ENCODE measurements at places on chromosomes 5 and 9.

DNA sequence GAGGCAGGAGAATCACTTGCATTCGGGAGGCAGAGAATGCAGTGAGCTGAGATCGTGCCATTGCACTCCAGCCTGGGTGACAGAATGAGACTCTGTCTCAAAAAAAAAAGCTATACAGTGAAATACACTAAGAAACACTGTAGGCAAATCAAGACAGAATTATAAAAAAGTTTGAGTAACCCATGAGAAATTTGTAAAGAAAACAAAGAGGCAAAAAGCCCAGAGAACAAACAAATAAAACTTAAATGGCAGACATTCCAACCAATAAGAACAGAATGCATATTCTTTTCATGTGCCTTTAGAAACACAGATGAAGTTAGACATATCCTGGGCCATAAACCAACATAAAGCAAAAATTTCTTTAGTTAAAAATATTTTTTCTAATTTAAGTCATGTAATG is 30.6 kb downstream of the ZNF169 start:
- no peak for DNase-seq

DNA sequence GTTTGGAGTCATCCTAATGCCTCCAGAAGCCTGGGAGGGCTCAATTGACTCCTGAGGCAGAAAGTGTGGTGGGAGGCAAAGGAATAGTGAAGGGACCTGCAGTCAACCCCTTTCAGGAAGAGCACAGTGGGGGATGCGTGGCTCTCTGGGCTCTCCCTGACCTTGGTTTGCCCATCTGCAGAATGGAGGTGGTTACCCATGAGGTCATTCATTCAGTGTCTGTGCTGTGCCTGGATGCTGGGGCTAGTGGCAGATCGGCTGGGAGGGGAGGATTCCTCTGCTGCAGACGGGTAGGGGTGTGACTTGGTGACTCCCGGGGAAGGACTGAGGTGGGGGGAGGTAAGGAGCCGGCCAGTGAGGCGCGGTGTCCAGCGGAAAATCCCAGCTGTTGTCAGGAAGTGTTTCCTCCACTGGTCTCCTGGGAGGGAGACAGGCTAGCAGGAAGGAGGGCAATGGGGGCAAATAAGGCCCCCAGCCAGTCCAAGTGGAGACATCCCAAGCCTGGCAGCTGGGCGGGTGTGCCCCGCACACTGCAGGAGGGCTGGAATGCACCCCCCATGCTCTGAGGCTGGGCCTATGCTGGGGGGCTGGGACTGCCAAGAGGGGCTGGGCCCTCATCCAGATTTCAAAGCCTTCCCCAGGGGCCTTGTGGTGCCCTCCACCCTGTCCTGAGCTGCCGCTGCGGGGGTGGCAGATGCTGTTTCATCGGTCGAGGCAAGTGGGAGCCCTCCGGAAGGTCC is 10.9 kb downstream of the CXXC5 start:
- DNase-seq: no peak

- no peak for DNase-seq
Measured at GRCh38 chr5:173729079-173729765, 112.8 kb upstream of the BOD1 start.

DNA sequence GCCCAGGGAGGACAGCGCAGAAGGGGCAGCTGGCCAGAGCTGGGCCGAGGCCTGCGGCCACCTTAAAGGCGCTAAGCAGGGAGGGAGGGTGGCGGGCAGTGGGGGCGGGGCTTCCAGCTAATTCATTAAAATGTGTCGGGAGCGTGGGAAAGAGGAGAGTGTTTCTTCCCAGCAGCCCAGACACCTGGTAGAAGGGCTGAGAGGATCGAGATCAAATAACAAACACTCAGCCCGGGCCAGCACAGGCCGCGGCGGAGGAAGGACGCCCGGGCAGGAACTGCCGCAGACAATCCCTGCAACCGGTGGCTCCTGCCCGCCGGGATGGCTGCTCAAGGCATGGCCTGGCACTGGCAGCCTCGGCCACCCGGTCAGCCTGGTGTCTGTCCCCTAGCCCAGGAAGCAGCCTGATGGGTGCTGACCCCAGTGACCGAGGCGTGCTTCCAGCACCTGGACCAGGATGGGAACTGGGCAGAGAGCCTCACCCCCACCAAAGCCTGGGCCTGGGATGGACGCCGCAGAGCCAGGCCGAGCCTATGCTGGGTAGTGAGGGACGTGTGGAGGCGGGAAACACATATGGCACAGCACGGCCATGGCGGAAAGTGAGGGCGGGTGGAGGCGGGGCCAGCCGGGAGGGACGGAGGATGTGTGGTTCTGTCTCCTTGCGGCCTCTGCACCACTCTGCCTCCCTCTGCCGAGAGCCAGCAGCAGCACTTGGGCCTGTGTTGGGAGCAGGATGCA is 3.2 kb upstream of the NRARP start:
- peak; percentile 48 for DNase-seq

- DNase-seq: no peak
Measured at GRCh38 chr5:137395011-137395755, 103.9 kb downstream of the SPOCK1 start.

DNA sequence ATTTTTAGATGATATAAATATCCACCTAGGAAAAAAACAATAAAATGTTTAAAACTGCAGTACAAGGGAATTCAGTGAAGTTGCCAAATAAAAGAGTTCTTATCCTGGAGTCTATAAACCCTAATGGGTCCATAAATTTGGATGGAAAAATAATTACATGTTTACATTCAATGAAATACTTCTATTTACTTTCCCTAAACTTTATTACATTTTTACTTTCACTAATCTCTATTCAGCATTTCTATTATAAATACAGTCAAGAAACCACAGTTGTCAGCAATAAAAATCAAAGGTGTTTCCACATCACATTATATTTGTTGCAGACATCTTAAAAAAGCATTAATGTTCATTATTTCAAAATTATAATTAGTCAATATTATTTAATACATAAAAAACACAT is 118.6 kb downstream of the FBXL17 start:
- DNase-seq: no peak

- no peak for DNase-seq
Measured at GRCh38 chr9:96556701-96557461, 62.8 kb downstream of the CDC14B start.

- DNase-seq: no peak
Measured at GRCh38 chr9:14731294-14731981, 8.9 kb upstream of the CER1 start.

DNA sequence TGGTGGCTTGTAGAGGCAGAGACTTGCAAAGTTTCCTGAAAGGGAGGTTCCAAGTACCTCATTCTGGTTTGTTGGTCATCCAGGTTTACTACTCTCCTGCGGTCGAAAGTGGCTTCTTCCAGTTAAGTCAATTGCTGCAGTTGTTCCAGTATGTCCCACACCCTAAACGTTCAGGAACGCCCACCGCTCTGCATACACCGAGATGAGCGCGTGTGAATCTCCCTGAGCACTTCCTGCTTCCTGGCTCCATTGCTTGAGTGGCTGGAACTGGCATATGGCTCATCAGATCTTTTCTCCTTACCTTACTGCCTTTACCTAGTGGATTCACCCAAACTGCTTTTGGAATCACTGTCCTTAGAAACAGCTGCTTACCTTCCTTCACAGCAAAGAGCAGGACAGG is 59.1 kb upstream of the GLIS3 start:
- no peak for DNase-seq

GRCh38 chr9:79632060-79632459 is 60.3 kb downstream of the TLE4 start:
- DNase-seq: no peak

GRCh38 chr5:117189784-117190183 is 615.2 kb upstream of the SEMA6A start:
- DNase-seq: no peak

GRCh38 chr9:32587901-32588300 is 14.9 kb upstream of the NDUFB6 start:
- DNase-seq: no peak

DNA sequence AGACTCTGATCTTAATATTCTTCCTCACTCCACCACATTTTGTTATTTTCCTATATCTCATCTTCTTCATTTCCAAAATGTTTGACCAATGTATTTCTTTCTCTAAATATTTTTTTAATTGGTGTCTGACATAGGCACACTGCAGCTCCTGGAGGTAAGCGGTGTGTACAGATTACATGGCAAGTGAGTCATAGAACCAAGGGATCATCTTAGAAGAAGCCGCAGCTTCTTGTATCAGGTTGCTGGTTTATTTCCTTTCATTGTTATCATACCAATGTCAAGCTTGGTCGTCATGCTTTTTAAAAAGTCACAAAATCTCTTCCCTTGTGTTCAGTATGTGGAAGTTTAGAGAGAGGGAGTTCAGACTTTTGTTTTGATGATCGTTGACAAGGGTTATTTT is 526.1 kb upstream of the CDH18 start:
- no peak for DNase-seq

- no peak for DNase-seq
Measured at GRCh38 chr5:74767579-74767913, 497 bp downstream of the NSA2 start.

DNA sequence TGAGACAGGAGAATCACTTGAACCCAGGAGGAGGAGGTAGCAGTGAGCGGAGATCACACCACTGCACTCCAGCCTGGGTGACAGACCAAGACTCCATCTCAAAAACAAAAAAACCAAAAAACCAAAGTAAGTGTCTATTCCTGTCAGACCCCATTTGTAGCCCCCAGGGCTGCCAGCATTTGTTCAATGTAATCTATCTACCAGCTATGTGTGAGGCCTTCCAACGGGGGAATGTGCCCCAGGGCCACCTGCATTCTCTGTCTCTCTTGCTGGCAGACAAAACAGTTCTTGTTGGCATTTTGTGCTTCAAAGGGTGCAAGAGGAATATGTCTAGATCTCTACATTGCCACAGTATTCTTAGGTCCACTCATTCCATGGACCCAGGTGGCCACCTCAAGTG is 34.1 kb downstream of the CD14 start:
- DNase-seq: no peak

- DNase-seq: no peak
Measured at GRCh38 chr9:130453487-130453886, 8.7 kb downstream of the ASS1 start.

DNA sequence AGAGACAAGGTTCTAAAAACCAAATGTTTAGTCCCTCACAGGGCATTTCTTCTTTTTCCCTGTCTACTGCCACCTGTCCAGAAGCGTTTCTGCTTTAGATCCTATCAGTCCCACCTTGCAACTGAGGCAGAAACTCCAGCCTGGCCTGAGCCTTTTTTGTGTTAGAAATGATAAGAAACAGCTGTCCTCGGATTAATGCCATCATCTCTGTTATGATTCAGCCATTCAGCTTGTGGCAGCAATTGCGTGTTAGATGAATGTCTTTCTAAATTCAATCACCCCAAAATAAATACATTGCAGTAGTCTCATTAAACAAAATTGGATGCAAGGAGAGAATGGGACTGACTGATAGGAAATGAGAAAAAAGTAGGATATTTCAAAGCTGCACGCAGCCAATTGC is 28.3 kb upstream of the FRMPD1 start:
- peak; percentile 6 for DNase-seq

DNA sequence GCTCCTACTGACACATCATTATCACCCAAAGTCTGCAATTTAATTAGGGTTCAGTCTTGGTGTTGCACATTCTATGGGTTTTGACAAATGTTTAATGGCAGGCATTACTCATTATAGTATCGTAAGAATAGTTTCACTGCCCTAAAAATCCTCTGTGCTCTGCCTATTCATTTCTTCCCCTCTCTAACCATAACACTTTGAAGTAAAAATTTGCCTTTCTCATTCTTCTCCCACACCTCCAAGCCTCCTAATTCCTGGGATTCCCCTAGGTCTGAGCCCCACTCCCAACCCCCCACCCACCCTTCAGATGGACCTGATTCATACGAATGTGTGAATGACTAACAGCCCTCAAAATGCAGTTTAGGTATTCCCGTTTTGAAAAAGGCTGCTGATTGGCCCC is 18.4 kb downstream of the ENC1 start:
- DNase-seq: no peak

DNA sequence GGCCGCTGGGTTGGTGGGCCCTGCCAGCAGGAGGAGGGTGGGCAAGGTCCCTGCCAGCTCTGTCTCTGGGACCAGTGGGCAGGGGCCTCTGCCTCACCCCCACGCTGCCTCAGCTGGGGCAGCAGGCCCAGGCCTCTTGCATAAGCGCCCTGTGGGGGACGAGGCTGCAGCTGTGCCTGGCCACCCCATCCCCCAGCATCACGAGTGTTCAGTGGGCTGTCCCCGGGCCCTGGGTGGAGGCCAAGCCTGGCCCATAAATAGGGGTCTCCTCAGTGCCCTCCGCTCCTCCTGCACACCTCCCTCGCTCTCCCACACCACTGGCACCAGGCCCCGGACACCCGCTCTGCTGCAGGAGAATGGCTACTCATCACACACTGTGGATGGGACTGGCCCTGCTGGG is at the start of gene PTGDS:
TSS of gene PTGDS (plus strand) at position 282 of the 400 bp plus-strand sequence. CDS start at position 357, 75 bp downstream.
- DNase-seq: no peak

GRCh38 chr5:40401284-40402006 is 278.3 kb upstream of the PTGER4 start:
- peak; percentile 70 for DNase-seq

- DNase-seq: peak; percentile 87
Measured at GRCh38 chr5:1125030-1125357, 13.1 kb upstream of the SLC12A7 start.

- DNase-seq: no peak
Measured at GRCh38 chr5:154842689-154843530, 7.5 kb downstream of the FAXDC2 start.

GRCh38 chr9:26313108-26313507 is 579.5 kb downstream of the CAAP1 start:
- no peak for DNase-seq

GRCh38 chr5:92041911-92042660 is 659.0 kb upstream of the ARRDC3 start:
- no peak for DNase-seq

DNA sequence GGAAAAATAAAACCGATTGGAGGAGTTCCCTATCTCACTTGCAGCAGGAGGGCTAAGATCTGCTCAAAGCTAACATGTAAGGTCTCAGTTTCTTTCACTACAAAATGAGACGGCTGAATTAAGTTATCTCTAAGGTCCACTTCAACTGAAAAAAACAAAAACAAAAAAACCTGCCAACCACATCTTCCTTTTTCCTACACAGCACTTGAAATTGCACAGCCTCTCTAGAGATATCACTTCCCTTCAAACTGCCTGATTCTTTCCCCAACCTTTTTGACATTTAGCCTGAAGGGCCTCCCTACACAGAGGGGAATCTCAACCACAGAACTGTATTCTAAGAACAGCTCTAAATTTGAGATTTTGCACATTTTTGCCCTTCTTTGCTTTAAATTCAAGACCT is 227.9 kb upstream of the TARS1 start:
- DNase-seq: no peak

Data from brain (organoid and tissue), 16 donors.